ENCODE measurements at places on chromosomes 7 and 10.

DNA sequence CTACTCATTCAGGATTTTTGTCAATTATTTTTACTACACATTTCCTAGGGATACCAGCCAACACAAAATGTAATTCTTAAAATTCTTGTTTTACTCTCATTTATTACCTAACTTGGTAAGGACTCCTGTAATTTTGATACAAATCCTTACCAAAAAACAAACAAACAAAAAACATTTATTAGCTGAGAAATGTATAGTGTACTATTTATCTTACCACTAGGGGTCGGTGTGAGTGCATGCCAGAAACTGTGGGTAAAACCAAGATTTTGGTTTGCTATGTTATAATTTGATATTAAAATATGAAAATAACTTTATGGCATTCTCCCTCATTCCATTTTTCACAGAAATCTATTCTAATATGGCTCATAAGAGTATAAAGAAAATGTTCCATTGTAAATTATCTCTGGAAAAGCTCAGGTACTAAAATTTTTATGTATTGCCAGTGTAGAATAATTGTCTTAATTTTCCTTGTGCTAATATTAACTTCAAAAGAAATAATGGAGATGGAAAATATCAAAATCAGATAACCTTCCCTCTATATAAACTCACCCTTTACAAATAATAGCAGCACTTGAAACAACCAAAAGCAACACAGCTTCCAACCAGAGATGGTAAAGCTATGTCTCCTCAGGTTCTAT lies 290.8 kb upstream of the PCDH15 start:
- peak; percentile 6 for DNase-seq

- DNase-seq = peak; percentile 91
Observed at GRCh38 chr10:80662429-80663261, 124.9 kb downstream of the SH2D4B start.

- DNase-seq = no peak
Observed at GRCh38 chr7:13496976-13497375, 492.5 kb downstream of the ETV1 start.

DNA sequence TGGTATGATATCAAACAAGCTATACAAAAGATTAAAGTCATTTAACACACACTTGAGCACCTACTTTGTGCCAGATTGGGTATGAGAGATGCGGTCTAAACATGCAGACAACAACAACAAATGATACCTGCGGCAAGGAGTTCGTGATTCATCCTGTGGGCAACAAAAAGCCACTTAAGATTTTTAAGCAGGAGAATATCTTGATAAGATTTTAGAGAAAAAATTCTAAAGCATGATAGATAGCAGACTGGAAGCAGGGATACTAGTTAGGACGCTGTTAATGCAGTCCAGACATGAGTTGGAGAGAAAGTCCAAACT lies 1.6 kb upstream of the KBTBD2 start:
- DNase-seq = no peak

GRCh38 chr10:131810036-131810804 lies 90.6 kb upstream of the PPP2R2D start:
- no peak for DNase-seq

DNA sequence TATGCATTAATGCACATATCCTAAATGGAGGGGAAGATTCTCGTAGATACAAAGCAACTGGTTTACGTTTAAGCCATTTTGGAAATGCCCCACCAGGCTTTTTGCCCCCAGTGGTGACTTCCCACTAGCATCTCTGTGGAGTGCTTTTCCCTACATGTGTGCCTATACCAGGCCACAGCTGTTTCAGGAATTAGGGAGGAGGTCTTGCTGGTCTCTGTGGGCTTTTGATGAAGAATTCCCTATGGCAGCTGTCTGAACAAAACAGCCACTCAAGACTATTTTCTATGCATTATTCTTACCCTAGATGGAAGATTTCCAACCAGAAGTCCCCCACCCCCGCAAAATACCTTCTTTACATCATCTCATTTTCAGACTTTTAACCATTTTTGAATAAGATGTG lies 52.0 kb upstream of the NMT2 start:
- DNase-seq = no peak

- peak; percentile 69 for DNase-seq
Observed at GRCh38 chr7:1087465-1087814, 473 bp upstream of the GPER1 start.

DNA sequence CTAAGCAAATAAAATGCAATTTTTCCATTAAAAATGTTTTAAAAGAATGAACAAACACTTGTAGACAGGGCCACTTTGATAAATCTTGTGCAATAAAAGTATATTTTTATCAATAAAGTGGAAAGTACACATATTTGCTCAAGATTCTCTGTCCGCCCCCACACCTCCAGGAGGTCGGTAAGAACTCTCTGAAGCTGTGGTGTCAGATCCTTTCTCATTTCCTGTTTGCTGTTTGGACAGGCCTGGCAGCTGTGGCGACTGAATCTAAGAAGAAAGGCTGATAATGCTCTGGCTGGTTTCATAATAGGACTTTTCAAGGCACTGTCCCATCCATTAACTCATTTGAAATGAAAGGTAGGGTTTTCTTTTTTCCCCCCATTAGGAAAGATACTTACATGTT lies 15.3 kb upstream of the ASB4 start:
- DNase-seq = no peak

- DNase-seq = no peak
Observed at GRCh38 chr10:104650635-104651331, 9.7 kb downstream of the SORCS3 start.

- DNase-seq = no peak
Observed at GRCh38 chr7:51376420-51377092, 59.9 kb upstream of the COBL start.

- DNase-seq = no peak
Observed at GRCh38 chr10:97920865-97921264, 71.2 kb downstream of the GOLGA7B start.

GRCh38 chr7:103106005-103106702 lies 31.2 kb downstream of the ARMC10 start:
- DNase-seq = no peak

GRCh38 chr10:59033622-59034021 lies 142.8 kb upstream of the PHYHIPL start:
- no peak for DNase-seq

DNA sequence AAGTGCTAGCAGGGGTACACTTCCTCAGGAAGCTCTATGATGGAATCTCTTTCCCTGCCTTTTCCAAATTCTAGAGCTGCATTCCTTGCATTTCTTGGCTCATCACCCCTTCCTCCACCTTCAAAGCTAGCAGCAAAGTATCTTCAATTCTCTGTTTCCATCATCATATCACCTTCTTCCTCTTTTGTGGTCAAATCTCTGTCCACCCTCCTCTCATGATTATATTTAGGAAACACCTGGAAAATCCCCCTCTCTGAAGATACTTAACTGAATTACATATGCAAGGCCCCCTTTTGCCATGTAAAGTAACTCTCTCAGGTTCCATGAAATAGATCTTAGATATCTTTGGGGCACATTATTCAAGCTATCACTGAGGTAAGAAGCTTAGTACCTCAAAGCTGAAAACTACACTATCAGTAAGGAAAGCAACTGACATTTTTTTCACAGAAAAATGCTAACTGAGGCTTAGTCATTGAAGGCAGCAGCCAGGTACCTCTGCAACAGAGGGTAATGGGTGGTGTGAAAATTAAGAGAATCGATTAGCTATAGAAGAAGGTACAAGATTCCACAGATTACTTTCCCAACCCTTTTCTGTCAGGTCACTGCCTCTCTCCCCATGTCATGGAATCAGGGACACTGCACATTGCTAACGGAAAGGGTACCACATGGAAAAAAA lies 197.3 kb downstream of the MACC1 start:
- DNase-seq = no peak

All from AG08395 (cell line).